ENCODE measurements at places on chromosomes 7 and 10.
A peak's percentile ranks its signal among the peaks of the same experiment; 100 is the strongest.

DNA sequence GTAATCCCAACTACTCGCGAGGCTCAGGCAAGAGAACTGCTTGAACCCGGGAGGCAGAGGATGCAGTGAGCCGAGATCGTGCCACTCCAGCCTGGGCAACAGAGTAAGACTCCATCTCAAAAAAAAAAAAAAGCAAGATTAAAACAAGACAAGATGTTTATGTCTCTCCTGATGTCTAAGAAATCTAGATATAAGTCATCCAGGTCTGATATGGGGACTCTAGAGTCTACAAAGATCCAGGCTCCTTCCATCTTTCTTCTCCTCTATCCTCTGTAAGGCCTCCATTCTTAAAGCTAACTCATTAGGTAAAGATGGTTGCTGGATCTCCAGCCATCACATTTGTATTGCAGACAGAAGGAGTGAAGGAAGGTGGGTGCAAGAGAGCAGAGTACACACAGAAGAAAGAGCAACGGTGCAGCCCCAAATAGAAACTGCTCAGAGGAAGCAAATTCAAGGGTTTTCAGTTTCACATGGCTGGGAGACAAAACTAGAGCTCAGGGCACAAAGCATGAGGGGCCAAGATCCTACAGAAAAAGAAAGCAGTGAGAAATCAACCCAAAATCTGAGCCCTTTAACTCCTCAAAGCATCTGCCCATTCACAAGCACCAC is 57.6 kb downstream of the USP6NL start:
- DNase-seq, result no peak

GRCh38 chr7:45682836-45683555 is 108.8 kb downstream of the ADCY1 start:
- no peak for DNase-seq

DNA sequence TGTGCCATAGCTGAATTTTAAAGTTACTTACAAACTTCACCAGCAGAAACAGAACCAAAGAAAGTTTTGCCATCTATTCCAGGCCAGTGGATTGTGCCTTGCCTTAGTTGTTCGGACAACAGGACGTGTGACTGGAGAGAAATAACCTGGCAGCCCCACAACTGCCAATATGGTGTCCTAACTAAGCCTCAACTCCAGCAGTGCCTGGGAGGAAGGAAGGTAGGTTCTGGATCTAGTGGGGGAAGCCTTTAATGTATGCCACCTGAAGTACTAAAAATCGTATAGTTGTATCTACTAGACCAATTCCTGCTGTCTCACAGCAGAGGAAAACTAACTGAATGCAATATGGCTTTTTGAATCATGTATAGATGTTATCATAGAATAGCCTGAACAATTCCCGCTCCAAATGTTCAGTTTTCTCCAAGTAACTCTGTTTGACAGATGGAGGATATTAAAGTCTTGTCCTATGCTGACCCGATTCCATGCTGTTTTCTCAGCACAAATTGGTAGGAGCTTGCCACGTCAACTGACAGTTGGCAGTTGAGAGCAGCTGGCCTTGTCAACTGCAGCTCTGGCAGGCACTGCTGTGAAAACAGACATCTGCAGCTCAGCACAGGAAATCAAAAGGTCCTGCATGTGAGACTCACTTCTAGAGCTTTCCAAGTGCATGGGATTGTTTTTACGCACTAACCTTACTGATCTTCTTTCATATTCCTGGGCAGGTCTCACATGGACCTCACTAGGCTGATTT is 84.5 kb upstream of the WNT16 start:
- no peak for DNase-seq

- DNase-seq, result peak; percentile 44
Measured at GRCh38 chr7:155300641-155301452, 3.2 kb downstream of the INSIG1 start.

GRCh38 chr10:123760356-123761037 is 94.3 kb downstream of the GPR26 start:
- no peak for DNase-seq

DNA sequence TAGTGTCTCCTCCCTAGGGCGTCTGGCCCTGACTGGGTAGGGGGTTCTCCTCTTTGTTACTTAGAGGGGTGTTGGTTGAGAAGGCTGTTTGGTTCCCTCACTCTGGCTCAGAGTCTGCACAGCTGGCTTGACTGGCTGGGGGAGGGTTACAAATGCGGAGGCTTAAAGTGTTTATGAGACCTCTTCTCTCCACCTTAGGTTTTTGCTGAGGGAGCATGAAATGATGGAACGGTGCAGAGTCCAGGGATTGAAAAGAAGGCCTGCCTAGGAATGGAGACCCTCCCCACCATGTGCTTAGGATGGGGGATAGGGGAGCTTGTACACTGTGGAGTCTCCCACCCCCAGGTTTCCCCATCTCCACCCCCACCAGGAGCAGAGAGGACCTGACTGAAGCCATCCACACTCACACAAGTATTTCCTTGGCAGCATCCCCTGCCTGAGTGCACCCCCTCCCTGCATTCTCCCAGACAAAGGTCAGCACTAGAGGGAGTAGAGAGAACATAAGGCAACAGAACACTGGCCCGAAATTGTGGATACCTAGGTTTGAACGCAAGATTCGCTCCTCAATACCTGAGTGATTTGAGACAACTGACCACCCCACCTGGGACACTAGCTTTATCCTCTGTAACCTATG is 1.7 kb upstream of the LDB1 start:
- DNase-seq, result no peak

- DNase-seq, result no peak
Measured at GRCh38 chr7:122430710-122431109, 126.2 kb upstream of the FEZF1 start.

DNA sequence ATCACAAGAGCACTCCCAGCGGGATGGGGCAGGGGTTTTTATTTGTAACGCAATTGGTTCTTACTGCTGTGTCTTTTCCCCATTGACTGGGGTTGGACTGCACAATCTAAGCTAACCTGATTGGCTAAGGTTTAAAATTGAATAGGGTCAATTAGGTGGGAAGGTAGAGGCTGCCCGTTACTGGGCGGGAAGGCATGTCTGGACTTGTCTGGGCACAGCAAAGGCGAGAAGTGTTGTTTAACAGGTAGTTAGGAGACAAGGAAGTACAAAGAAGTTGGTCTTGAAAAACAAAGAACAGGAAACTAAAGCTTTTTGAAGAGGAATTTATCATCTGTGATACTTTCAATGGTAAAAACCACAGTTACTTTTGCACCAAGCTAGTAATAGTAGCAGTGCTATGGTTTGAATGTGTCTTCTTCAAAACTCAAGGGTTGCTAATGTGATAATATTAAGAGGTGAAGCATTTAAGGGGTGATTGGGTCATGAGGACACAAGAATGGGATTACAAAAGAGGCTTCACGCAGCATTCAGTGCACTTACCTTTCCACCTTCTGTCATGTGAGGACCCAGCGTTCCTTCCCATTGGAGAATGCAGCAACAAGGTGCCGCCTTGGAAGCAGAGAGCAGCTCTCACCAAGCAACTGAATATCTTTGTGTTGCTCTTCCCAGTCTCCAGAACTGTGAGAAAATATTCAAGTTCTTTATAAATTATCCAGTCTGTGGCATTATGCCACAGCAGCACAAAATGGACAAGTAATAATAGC is 875.5 kb upstream of the SORCS1 start:
- DNase-seq, result no peak

DNA sequence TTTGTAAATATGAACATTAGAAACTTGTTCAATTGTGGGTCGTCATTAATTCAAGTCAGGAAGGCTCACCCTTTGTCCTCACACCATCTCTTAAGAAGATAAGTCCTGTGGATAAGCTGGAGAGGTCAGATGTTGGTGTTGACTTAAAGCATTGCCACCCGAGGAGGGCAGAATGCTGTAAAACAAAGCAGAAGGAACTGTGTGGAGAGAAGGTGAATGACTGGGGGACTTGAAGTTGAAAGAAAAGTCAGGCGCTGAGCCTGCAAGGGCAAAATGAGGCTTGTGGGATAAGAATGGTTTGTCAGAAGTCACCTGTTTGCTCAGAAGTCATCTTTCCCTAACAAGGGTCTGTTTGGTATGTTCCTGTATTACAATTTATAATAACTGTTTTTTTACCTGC is 9.1 kb downstream of the RPA3 start:
- no peak for DNase-seq

- no peak for DNase-seq
Measured at GRCh38 chr7:98687111-98687751, 70.1 kb downstream of the NPTX2 start.

DNA sequence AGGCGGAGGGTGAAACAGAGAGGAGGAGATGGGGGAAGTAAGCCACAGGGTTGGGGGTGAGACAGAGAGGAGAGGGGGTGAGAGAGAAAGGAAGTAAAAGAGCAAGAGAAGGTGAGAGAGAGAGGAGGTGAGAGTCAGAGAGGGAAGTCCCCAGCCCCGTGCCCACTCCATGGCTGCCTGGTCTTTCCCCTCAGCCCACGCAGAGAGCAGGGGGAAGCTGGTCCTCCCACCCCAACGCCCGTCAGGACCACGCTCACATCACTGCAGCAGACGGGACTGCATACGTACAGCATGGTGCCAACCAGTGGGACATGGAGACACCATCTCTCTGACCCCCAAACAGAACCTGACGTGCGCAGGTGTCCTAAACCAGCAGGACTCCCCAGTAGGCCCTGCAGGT is 12.1 kb upstream of the PDGFA start:
- no peak for DNase-seq

- DNase-seq, result no peak
Measured at GRCh38 chr7:70733090-70733489, 398.9 kb upstream of the GALNT17 start.

- no peak for DNase-seq
Measured at GRCh38 chr7:25288556-25289307, 60.4 kb upstream of the NPVF start.

- no peak for DNase-seq
Measured at GRCh38 chr7:70571403-70571934, 560.5 kb upstream of the GALNT17 start.
